PC-9 (cell line): ENCODE measurements at places on chromosomes 7 and 10. TPM values are rescaled to one million over a fixed set of nuclear protein-coding genes. Genes with fewer than 3 reads are reported as not detected.

The AOAH gene
- total RNA-seq = not detected in 2 replicates

The DDC gene
- total RNA-seq = not detected in 2 replicates

The SPDYE9 gene
- total RNA-seq = not detected in 2 replicates

The CNNM1 gene
- total RNA-seq = not detected in 2 replicates

GRCh38 chr7:19121977-19122588 lies 4.6 kb upstream of the TWIST1 start:
- H3K4me3 ChIP-seq = no peak overlapping the region
- no peaks in the 10 kb centered on the region for H3K36me3 ChIP-seq
- no peak for DNase-seq
- no peaks in the 10 kb centered on the region for H3K27me3 ChIP-seq
- no peaks in the 10 kb centered on the region for H3K4me1 ChIP-seq
- no peak overlapping the region for H3K27ac ChIP-seq
